NCI-H526 treated with DMSO at 0.1 percent for 48 hours (cell line): ENCODE measurements at places on chromosomes 1 and 21.
A peak's percentile ranks its signal among the peaks of the same experiment; 100 is the strongest.

- no peak for DNase-seq
These were observed 56.9 kb downstream of the ADAMTS5 start for GRCh38 chr21:26909972-26910371.

DNA sequence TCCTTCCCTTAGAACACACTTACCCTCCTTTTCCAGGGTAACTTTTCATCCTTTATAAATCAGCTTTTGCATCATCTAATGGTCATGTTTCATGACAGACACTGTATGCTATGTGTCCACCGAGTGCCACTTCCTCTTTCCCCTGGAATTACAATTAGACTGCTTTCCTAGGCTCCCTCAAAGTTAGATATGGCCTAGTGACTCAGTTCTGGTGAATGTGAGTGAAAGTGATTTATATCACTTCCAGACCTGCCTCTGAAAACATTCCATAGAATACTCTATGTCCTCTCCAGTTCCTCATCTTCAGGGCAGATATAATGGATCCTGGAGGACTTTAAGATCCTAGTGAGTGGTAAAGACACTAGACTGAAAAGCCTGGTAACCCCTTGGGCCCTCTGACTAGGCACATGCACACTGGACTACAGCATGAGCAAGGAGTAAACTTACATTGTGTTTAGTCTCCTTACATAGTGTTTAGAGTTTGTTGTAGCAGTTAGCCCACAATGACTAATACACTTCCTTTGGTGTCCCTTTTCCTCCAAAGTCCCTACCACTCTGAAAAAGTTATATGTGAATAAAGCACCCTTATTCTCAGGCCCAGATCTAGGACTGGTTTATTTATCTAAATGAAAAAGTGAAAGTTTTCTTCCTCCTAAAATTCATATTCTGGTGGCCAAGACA, 59.3 kb downstream of the GPR88 start:
- no peak for DNase-seq

DNA sequence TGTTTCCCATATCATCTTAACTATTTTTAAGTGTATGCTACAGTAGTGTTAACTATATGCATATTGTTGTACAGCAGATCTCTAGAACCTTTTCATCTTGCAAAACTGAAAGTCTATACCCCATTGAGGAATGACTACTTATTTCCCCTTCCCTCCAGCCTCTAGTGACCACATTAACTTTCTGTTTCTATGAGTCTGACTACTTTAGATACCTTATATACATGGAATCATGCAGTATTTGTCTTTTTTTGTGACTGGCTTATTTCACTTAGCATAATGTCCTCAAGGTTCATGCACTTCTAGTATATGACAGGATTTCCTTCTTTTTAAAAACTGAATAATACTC, 96.5 kb upstream of the BTG3 start:
- DNase-seq: no peak

- no peak for DNase-seq
These were observed 69.2 kb downstream of the TBX15 start for GRCh38 chr1:118918940-118919259.

GRCh38 chr1:36622741-36623648, 140.3 kb upstream of the CSF3R start:
- peak; percentile 38 for DNase-seq

- no peak for DNase-seq
These were observed 9.6 kb downstream of the BTBD19 start for GRCh38 chr1:44817771-44818495.

DNA sequence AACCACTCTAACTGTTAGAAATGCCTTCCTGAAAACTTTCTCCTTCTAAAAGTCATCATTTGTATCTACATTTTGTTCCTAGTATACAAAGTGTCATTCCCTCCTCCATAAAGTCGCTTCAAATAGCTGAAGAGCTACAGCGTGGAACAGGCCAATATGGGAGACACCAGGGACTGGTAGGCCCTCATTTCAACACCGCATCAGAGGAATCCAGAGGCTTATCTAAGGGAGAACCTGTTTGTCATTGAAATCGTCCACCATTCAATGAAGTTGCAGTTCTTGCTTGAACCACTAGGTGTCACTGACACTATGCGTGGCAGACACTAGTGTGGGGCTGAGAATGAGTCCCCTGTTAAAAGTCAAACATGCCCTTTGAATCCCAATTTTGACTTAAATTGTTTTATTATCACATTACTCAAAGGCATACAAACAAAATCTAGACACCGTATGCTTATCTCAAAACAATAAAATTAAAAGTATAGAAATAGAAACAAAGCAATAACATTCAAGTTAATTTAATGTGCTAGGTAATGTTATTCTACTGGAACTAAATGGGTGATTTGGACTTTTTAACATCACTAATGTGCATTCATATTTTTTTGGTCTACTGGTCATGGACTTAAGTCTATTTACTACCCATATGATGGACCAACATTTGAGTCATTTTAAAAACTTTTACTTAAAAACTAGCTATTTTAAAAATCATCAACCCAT, 182.3 kb downstream of the FCRL5 start:
- peak; percentile 53 for DNase-seq

- DNase-seq: no peak
These were observed 75.9 kb downstream of the PRDM2 start for GRCh38 chr1:13775916-13776315.

DNA sequence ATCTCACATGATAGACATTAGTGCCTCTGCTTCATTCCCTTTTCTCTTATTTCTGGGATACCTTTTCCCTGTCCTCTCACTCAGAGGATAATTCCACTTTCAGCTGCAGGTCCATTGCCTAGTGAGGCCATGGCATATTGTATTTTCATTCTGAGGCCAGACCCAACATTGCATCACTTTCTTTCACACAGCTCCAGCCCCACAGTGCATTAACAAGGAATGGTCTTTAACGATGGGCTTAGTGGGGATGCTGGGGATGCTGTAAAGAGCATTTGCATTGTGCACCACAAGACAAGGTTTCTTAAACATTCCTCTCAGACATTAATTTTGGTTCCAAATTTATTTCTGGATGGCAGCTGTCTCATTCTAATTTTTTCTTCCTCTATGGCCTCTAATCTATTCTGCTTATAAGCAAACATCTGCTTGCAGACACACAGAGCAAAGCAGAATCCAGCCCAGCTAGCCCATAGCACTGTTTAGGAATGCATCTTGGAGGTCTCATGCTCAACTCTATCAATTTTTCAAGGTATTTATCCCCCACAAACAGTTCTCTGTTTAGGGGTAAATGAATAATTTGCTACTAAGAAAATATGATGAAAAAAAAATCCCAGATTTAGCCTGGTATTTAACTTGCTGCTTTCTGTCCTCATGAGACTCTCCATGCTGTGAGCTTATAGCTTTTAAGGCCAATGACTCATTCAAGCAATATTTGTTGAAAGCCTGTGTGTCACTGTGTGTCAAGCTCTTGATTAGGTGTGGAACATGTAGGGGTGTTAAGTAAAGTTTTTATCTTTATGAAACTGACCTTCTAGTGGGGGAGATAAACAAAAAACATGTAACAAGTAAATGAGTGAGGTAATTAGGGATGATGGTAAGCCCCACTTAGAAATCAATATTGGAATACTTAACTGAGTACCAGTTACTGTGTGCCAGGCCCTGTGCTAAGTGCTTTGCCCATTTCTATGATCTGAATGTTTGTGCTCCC, 44.5 kb upstream of the CCDC190 start:
- no peak for DNase-seq

DNA sequence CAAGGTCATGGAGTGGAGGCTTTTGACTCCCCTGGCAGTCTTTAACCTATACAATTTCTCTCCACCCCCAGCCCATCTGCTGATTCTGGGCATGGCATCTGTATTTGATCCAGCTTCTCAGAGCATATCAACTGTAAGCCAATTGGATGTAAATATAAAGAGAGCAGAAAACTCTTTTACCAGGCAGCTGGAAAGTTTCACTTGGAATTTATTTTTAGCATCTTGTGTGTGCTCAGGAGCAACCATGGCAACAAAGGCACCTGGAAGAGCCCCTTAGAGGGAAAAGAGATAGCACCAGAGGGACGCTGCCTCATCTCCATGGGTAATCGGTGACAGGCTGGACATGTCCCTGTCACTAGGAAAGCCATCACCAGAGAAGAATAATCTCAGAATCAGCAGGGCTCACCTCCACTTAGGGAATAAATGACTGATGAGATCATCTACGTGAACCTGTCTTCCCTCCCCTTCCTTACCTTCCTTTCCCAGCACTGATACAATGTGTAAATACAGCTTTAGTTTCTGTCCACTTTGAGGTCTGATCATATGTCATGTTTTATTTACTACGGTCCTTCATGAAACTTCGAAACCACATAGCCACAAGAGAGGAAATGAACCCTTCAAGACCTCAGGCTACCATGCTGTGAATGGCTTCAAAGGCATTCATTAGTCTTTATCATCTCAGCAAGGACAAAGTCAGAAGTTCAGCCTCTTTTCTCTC, 25.3 kb upstream of the SIPA1L2 start:
- no peak for DNase-seq

DNA sequence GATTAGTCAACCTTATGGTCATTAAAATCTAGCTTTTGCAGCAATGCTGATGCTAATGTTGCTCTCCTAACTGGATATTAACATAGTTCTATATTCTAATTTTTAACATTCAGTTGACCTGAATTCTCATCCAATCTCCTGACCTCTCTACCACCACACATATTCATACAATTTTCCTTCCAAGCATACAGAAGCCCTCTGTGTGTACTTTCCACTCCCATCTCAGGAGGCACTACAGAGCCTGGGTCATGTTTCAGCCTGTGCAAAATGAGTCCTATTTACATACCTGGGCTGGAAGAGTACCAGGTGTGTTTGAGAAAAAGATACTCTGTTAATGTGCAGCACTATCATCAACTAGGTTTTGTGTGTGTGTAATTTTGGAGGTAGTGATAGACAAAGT, 486.3 kb downstream of the NEGR1 start:
- DNase-seq: peak; percentile 85

DNA sequence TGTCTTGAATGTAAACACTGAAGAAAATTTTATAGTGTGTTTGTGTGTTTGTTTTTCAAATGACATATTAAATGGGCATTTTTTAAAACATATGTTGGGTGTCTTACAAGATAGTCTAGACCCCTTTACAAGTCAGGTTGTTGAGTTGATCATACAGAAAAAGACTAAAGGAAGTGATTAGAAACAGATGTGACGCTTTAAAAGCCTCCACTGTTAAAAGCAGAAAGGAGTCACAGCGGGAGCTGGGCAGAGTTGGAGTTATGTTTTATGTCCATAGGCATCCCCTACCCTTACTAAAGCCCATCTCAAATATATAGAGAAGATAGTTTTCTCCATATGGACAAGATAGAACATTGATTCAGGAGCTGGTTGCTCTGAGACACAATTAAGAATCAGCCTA, 393.9 kb downstream of the PLPP3 start:
- no peak for DNase-seq

DNA sequence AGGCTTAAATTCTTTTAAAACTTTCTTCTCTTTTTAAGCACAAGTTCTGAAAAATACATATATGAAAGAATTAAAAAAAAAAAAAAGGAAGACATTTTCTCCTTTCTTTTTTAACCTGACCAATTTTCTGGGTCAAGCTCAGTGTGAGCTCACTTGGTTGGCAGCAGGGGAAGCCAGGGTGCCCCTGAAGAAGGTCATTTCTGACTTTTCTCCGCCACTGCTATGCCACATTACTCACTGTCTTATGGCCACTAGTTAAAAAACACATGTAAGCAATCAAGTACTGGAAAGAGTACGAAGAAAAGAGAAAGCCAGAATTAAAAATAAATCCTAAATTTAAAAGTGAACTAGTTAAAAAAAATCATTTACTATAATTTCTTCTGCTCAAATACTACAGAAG, 275.0 kb downstream of the NEGR1 start:
- no peak for DNase-seq

DNA sequence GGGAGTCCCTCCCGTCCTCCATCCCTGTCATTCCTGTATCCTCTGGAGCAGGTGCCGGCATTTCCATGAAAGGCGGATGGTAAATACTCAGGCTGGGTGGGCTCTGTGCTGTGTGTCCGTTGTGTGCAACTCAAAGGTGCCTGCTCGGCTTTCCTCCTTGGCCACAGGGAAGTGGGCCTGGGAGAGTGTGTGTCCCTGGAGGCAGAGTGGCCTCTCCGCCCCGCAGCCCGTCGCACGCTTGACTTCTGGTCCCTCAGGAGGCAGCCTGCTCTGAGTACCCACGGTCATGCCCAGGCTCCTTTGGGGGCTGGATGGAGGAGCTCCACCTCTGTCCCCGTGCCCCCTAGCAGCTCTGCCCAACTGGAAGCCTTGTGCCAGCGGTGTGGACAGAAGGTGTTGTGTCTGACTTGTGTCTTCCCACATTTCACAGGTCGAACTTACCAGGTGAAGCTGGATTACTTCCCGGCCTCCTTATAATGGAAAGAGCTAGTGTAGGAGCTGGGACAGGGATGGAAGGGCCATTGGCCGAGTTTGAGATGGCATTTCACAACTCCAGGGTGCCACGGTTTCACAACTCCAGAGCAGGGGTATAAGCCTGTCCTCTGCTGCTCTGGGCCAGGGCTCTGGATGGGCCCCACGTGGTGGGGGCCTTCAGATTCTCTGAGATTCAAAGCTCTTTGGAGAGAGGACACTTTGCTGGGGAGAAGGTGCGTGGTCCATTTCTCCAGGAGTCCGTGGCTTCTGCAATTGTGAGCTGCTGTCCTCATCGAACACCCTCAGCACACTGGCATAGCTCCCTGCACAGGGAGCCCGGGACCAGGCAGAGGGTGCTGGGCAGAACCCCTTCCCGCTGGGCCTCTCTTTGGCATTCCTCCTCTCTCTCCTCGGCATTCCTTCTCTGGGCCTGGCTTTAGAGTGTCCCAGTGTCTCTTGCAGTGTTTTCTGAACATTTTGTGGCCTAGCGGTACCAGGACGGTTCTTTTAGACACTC, 152.7 kb upstream of the COL6A1 start:
- no peak for DNase-seq

GRCh38 chr1:212004895-212005608, 30.3 kb downstream of the INTS7 start:
- DNase-seq: no peak

- DNase-seq: no peak
These were observed 88.6 kb upstream of the SPATA6 start for GRCh38 chr1:48560577-48560976.

- no peak for DNase-seq
These were observed 1.8 kb downstream of the HYI start for GRCh38 chr1:43451701-43452532.

DNA sequence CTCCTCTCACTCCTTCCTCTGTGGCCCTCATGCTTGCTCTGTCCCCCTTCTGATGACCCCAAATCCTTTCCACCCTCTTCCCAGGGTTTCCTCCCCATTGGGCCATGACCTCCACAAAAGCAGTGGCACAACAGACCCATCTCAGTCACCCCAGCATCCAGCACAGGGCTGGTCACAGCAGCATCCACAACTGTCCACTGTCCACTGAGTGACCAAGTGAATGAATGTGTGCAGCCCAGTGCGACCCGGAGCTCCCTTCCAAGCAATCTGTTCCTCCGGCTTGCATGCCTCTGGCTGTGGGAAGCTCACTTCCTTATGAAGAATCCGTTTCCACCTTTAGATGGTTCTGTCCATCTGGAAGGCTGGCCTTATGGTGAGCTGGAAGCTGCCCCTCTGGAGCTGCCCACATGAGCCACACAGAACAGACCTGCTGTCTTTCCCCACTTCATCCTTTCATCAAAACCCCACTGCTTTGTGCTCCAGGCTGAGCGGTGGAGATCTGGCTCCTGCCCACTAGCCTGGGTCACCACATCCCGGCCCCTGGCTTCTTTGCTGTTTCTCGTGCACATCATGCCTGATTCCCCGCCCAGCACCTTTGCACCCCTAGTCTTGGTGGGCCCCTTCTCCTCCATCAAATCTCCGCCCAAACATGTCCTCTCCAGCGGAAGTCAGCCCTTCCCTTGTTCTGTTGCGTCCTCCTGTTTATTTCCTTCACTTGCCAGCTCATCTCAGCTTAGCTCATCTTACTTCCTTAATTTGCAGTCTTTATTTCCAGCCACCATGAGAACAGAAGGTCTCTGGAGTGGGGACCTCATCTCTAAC, 56.4 kb downstream of the EDN2 start:
- DNase-seq: no peak

GRCh38 chr1:20359451-20360330, 69.0 kb downstream of the VWA5B1 start:
- DNase-seq: no peak
